ENCODE measurements at places on chromosomes 4 and X.
A peak's percentile ranks its signal among the peaks of the same experiment; 100 is the strongest.

DNA sequence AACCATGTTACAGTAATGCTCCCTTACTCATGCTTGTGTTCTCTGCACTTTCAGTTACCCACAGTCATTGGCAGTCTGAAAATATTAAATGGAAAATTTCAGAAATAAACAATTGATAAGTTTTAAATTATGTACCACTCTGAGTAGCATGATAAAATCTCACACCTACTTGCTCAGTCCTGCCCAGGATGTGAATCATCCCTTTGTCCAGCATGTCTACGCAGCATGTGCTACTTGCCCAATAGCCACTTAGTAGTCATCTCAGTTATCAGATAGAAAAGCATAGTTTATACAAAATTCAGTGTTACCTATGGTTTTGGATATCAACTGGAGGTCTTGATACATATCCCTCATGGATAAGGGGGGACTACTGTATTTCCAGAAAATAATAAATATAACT, 577.1 kb downstream of the GALNTL6 start:
- DNase-seq = no peak

- no peak for DNase-seq
Observed at GRCh38 chr4:145061318-145061920, 36.6 kb downstream of the ANAPC10 start.

GRCh38 chr4:5203993-5204310, 152.7 kb downstream of the STK32B start:
- no peak for DNase-seq

DNA sequence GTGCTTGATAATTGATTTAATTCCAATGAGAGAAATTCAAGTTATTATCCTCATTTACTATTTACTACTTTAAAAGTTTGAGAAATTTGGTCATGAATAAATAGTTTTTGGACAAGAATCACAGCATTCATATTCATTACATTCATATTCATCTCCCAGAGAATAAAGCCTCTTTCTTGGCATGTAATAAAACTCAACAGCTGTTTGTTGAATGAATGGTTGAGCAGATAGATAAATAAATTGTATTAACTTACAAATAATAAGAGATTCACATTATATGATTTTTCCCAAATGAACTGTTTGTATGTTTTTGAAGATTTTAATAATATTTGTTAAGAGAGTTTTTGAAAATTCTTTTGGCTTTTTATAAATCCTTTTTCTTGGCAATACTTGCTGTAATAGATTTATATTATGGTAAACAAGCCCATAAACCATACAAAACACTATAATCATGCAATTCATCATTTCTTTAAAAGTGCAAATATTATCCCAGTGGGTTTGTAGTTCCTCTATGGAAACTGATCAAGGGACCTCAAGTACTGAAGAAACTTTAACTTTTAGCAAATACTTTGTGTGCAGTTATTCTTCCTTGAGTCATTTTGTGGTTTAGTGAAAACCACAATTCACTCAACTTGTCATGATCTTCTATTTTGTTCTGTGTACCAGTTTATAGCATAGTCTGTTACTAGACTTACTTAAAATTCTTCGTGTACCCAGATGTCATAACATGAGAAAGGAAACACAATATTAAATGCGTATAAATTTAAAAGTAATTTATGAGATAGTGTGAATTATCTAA, 371.8 kb downstream of the ADGRL3 start:
- peak; percentile 5 for DNase-seq

DNA sequence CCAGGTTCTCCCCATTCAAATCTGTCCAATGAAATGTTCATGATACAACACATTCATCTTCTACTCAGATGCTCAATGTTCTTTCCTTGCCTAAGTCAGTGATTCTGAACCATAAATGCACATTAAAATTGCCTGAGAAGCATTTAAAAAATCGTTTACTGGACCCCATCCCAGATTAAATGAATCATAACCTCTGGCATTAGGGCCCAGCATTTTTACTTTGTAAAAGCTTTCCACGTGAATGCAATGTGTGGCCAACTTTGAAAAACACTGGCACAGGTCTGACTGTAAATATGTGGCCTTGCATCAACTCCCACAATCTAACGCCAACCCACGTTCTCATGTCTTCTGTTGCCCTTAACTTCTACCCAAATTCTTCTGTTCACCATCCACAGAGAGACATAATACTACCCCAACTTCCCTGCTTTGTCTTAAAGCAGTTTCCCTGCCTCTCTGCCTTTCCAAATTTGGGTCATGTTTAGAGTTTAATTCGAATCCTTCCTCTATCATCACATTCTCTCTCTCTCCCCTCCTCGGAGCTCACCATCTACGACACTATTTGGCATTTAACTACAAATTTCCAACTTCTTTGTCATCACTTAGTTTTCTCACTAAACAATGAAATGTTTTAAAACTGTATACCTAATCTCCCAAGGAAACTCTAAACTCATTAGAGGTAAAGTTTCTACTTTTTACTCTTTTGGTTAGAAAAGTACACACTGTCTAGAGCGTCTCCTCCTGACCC, 78.7 kb downstream of the PRKG2 start:
- no peak for DNase-seq

DNA sequence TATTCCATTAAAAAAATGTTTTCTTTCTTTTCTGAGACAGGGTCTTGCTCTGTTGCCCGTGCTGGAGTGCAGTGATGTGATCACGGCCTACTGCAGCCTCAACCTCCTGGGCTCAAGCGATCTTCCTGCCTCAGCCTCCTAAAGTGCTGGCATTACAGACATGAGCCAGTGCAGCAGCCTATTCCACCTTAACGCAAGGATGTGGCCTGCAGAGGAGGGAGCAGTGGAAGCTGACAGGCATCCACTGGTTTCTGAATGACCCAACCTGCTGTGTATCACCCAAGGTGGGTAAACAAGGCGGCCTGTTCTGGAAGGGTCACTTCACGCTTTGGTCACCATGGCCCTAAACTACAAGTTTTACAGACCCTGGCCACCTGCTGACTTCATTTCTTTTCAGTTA, 60.8 kb downstream of the ACOX3 start:
- no peak for DNase-seq

DNA sequence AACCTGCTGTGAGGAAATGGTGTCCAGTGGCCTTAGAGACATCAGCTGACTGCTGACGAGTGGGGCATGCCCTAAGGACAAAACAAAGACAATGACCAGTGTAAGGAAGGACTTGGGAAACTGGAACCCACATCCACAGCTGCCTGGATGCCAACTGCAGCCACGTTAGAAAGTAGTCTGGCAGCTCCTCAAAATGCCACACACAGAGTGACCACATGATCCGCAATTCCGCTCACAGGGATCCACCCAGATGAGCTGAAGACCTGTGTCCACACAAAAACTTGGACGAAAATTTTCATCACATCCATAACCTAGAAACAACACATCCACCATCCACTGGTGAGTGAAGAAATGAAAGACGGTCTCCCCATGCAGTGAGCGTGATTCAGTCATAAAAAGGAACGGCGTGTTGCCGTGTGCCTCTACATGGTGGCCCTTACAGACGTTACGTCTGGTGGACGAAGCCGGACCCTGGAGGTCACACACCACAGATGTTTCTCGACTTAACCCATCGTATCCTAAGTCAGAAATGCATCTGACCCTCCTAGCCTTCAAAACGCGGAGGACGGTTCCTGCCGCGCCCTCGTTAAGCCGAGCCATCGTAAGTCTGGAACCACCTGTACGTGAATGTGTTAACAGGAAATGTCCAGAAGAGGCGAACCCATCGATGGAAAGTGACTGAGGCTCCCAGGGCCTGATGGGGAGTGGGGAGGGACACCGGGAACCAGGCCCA, 40.6 kb upstream of the MXD4 start:
- no peak for DNase-seq

GRCh38 chr4:168569066-168569930, 72.4 kb downstream of the PALLD start:
- no peak for DNase-seq

DNA sequence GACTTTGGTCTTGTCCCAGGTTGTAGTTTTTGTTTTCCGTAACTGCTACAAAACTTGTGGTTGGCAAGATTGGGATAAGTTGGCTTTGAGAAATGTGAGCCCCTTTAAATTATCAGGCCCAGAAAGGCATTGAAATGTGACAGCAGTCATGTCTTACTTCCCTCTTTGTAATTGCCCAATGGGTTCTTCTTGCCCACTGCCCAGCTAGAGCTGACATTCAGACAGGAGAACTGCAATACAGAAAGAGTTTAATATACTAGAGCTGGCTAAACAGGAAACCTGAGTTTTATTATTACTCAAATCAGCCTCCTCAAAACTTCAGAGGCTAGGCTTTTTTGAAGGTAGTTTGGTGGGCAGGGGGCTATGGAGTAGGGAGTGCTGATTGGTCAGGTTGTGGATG, 288.3 kb downstream of the ZNF674 start:
- DNase-seq = no peak

GRCh38 chrX:64642482-64642881, 247.2 kb upstream of the MTMR8 start:
- no peak for DNase-seq

DNA sequence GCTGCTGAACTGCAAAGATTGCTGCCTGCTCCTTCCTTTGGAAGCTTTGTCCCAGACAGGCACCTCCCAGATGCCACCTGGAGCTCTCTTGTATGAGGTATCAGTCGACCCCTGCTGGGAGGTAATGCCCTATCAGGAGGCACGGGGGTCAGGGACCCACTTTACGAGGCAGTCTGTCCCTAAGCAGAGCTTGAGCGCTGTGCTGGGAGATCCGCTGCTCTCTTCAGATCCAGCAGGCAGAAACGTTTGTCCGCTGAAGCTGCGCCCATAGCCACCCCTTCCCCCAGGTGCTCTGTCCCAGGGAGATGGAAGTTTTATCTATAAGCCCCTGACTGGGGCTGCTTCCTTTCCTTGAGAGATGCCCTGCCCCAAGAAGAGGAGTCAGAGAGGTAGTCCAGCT, 197.5 kb downstream of the NAF1 start:
- no peak for DNase-seq

GRCh38 chrX:43861750-43862149, 20.5 kb downstream of the MAOB start:
- DNase-seq = no peak
